ENCODE measurements at places on chromosomes 3 and 15. TPM values are rescaled to one million over a fixed set of nuclear protein-coding genes. Genes with fewer than 3 reads are reported as not detected.

Gene GJD2
- not detected for total RNA-seq

Gene UROC1
- not detected for total RNA-seq

Gene EPHB3
- total RNA-seq, result 0.23 TPM

Gene P2RY14
- total RNA-seq, result not detected

Gene ZMYND10
- 1.1 TPM for total RNA-seq

Gene MLF1
- total RNA-seq, result 27.6 TPM

Gene FBXO45
- total RNA-seq, result 6.8 TPM

Gene SH2D7
- total RNA-seq, result not detected

Gene MB21D2
- total RNA-seq, result 4.2 TPM

Gene BFSP2
- total RNA-seq, result not detected

Gene HCN4
- 0.35 TPM for total RNA-seq

Gene KIF7
- total RNA-seq, result 5.7 TPM

Gene LMAN1L
- total RNA-seq, result not detected

Gene CHRFAM7A
- total RNA-seq, result 6.7 TPM

Gene SV2B
- 0.10 TPM for total RNA-seq

Gene CYP11A1
- total RNA-seq, result not detected

Gene KCNH8
- not detected for total RNA-seq

Gene CFAP92
- total RNA-seq, result not detected

Gene ARID3B
- 4.8 TPM for total RNA-seq

Gene USP3
- total RNA-seq, result 45.0 TPM

Gene RGMA
- total RNA-seq, result 0.15 TPM

Gene EXD1
- total RNA-seq, result not detected

Gene SMCO1
- total RNA-seq, result not detected

Gene OR5K2
- not detected for total RNA-seq

Gene UPK1B
- total RNA-seq, result 12.4 TPM

Gene DUOXA2
- not detected for total RNA-seq

Gene SEMA3B
- 7.5 TPM for total RNA-seq

Gene GPR176
- total RNA-seq, result 13.2 TPM

Gene CCDC51
- 23.5 TPM for total RNA-seq

Gene MKRN2
- total RNA-seq, result 23.4 TPM

Gene RASL12
- total RNA-seq, result 0.12 TPM

Gene CLDN18
- total RNA-seq, result not detected
